ENCODE measurements at places on chromosomes 1 and 21.

DNA sequence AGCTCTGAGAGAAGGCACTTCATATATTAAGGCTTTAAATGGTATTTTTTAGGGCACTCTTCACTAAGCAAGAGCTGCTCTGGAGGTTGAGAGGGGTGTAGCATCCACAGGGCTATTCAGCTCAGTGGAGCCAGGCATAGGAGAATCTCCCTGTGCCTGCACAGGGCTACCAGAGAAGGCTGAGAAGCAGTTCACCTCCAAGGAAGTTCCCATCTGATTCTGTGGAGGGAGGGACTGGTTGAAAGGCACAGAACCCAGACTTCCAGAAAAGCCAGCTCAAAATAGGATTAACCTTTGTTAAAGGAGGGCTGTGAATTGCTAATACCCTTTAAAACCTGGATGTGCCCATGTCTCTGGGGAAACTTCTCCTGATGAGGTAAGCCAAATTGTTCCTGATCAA, 304.5 kb downstream of the TTLL7 start:
- DNase-seq = no peak

GRCh38 chr21:44583800-44584147, 3.4 kb upstream of the KRTAP10-5 start:
- no peak for DNase-seq

DNA sequence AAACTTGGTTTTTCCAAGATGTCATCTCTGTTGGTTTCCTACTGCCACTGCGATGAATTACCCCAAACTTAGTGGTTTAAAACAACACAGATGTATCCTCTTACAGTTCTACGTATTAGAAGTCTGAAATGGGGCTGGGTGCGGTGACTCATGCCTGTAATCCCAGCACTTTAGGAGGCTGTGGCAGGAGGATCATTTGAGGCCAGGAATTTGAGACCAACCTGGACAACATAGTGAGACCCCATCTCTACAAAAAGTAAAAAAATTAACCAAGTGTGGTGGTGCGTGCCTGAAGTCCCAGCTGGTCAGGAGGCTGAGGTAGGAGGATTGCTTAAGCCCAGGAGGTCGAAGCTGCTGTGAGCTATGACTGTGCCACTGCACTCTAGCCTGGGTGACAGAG, 57.2 kb upstream of the GRHL3 start:
- DNase-seq = no peak

- no peak for DNase-seq
Observed at GRCh38 chr1:201405484-201405831, 6.3 kb upstream of the LAD1 start.

DNA sequence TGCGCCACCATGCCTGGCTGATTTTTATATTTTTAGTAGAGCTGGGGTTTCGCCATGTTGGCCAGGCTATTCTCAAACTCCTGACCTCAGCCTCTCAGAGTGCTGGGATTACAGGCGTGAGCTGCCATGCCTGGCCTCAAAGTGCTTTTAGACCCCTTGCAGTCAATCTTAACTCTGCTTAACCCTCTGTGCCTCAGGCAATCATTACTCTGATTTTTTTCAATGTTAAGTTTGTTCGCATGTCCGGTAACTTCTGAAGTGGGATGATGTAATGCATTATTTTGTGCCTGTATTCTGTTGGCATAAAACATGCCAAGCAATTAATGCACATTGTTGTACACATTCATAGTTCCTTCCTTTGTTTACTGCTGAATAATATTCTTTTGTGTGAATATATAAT, 18.6 kb downstream of the SMG7 start:
- DNase-seq = no peak

DNA sequence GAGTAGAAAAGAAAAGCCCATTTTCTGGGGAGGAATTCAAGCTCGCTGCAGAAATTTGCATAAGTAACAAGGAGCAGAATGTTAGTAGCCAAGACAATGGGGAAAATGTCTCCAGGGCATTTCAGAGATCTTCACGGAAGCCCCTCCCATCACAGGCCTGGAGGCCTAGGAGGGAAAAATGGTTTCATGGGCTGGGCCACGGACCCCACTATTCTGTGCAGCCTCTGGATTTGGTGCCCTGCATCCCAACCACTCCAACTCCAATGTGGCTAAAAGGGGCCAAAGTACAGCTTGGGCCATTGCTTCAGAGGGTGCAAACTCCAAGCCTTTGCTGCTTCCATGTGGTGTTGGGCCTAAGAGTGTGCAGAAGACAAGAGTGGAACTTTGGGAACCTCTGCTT, 43.1 kb downstream of the NTPCR start:
- DNase-seq = no peak
